ENCODE measurements at places on chromosomes 7 and 10.

GRCh38 chr7:4461531-4461930, 220.6 kb upstream of the FOXK1 start:
- DNase-seq: no peak

- DNase-seq: no peak
Measured at GRCh38 chr10:30765022-30765615, 135.6 kb upstream of the LYZL2 start.

DNA sequence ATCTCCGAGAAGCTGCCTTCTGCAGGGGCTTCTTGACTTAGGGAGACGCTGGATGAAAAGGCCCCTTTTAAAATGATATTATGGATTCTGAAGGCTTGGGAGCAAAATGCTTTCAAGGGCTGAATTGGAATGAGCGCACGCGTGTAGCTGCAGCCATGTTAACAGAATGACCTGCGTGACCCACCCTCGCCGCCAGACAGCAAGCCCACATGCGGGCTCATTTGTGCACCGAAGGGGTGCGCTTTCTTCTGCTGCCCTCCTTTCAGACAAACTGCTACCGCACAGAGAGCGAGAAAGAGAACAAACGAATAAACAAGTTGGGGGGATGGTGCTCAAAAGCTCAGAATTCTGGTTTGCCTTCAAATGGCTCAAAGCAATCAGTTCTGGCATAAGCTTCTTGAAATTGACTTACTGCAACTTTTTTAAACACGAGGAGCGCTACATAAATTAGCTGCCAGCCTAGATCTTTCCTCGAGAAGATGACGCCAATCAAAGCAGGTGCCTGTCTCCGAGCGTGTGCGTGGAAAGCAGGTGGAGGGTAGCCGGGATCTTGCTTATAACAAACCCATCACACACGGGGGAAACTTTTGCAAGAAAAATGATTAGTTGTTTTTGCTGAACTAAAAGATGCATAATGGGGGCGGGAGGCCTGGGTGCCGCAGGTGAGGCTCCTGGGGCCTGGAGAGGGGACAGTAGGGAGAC, 268.4 kb downstream of the MAD1L1 start:
- no peak for DNase-seq

GRCh38 chr7:53500076-53500475, 464.6 kb downstream of the POM121L12 start:
- DNase-seq: no peak

- DNase-seq: no peak
Measured at GRCh38 chr7:87702326-87702725, 74.1 kb downstream of the RUNDC3B start.

- no peak for DNase-seq
Measured at GRCh38 chr10:43774234-43774769, 125.6 kb upstream of the ZNF32 start.

- no peak for DNase-seq
Measured at GRCh38 chr7:77833136-77833535, 34.6 kb downstream of the PHTF2 start.

- DNase-seq: no peak
Measured at GRCh38 chr10:125231116-125231812, 70.9 kb upstream of the CTBP2 start.

GRCh38 chr10:128713471-128713870, 587.2 kb upstream of the MKI67 start:
- DNase-seq: no peak

DNA sequence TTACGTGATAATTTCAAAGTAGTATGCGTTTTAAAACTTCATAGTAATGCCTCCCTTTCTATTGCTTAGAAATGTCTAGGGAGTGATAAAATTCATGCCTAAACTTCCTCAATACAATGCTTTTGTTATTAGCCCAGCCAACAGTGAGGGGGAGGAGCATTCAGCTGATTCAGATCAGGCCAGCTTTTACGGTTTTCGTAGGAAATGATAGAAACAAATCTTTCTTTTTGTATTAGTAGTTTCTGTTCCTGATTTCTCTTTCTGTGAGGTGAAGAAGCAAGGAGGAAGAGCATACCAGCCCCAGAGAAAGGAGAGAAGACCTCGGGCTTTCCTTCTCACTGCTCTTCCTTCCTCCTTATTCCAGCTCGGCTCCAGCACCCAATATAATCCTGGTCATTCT, 35.2 kb upstream of the ITPRID1 start:
- DNase-seq: no peak

- no peak for DNase-seq
Measured at GRCh38 chr7:78542541-78542940, 744.0 kb downstream of the PHTF2 start.

GRCh38 chr10:3293581-3294431, 121.2 kb upstream of the PITRM1 start:
- DNase-seq: no peak

GRCh38 chr10:62059217-62059920, 157.9 kb downstream of the ARID5B start:
- no peak for DNase-seq

DNA sequence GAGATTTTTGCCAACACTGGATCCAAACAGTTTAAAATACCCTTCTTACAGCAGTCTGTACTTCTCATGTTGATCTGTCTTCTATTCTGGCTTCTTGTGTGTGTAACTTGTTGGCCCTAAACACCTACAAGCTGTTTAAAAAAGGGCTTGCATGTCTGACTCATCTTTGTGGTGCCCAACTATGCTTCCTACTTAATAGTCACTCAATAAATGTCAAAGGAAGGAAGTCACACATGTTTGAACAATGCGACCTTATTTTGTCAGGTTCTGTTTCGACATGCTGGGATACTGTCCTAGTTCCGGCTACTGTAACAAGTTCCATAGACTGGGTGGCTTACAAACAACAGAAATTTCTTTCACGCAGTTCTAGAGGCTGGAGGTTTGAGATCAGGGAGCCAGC, 9.4 kb upstream of the GRK5 start:
- DNase-seq: no peak

- no peak for DNase-seq
Measured at GRCh38 chr10:14162629-14163344, 167.9 kb downstream of the FRMD4A start.

GRCh38 chr7:37289367-37289766, 159.3 kb downstream of the ELMO1 start:
- no peak for DNase-seq

DNA sequence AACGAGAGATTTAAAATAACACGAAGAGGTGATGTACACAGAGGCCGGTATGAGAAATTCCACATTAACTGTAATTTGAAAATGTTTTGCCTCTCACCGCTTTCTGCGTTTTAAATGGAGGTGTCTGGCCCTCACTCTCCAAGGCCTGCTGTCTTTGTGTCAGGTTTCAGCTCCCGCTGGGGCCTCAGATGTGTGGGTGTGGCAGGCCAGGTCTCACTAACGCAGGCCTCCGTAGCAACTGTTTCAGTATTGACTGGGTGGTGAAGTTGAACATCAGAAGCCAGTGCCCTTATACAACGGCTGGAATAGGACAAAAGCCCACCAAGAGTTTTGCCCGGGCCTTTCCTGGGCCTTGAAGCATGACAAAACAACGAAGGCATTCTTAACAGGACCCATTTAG, 303.1 kb downstream of the ADARB2 start:
- no peak for DNase-seq

GRCh38 chr7:20510573-20510900, 104.9 kb upstream of the ABCB5 start:
- DNase-seq: no peak

- no peak for DNase-seq
Measured at GRCh38 chr7:49766966-49767365, 6.5 kb upstream of the VWC2 start.

DNA sequence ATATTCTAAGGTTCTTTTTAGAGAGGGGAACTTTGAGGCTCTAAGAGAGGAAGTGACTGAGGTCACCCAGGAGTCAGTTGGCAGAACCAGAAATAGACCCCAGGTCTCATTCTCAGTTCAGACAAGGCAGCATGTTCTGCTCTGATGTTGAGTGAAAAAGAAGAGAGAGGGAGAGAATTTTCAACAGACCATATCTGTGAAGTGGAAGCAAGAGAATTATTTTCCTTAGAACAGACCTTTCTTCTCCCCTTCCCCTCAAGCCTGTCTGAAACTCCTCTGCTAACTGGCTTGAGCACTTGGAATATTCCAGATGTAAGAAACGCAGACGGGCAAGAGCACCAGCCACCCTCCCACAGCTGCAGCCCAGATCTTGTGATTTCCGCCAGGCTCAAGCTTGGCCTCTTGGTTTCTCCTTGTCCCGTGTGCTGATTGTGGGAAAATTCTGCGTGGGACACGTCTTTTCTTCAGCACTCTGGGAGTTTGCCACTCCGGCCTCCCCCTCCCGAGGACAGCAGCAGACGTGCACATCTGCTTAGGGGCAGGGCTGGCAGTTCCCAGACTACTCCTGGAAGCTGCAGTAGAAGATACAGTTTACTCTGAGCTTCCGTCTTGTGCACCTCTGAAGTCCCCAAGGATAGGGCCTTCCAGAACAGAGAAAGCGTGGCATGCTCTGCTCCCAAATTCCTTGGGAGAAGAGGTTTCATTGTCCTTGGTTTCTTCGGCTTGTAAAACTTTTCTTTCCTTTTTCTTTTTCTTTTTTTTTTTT, 22.7 kb upstream of the IKZF1 start:
- DNase-seq: no peak

- no peak for DNase-seq
Measured at GRCh38 chr7:139846297-139846696, 17.2 kb downstream of the TBXAS1 start.

GRCh38 chr7:76304888-76305375, 2.5 kb downstream of the HSPB1 start:
- DNase-seq: no peak

All from T-helper 17 cell (primary cell).